Nephron progenitor cell (in vitro differentiated cells): ENCODE measurements at places on chromosomes 12 and 14.

DNA sequence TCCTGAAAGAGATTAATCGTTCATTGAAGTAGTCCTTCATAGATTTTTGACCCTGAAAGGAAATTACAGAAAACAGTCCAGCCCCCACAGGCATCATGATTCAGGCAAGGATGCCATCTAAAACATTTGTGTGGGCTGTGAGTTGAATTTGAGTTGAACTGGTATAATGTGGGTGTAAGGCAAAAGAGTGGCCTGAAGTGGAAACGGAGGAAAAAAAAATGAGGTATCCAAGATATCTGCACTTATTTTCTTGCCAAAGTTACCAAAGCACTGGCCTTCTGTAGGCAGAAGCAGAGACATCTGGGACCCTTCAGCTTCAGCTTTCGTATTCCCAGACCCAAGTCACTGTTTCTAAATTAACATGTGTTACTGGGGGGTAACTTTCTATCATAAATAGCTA, 105.1 kb upstream of the DIO2 start:
- H3K4me3 ChIP-seq: no peak overlapping the region
- H3K27ac ChIP-seq: peak overlapping the region; percentile 17
- peaks cover 18% of the 10 kb centered on the region for H3K4me1 ChIP-seq
- H3K27me3 ChIP-seq: no peaks in the 10 kb centered on the region
- DNase-seq: no peak

DNA sequence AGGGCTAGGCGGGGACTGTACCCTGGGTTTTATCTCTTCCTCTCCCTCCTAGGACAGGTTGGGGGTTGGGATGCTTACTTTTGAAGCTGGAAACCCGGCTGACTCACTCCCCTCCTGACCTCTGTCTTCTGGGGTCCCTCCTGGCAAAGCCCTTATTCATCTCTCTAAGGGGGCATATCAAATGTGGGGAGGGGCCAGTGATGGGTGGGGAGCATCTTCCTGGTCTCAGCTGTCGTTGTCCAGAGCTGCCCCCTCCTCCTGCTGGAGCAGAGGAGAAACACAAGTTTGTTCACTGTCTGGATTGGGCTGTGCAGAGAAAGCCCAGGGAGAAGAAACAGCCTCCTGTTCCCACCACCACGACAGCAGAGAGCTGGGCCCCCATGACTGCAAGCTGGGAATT, 85.8 kb downstream of the TNFAIP2 start:
- no peak overlapping the region for H3K27ac ChIP-seq
- peaks cover 20% of the 10 kb centered on the region for H3K4me1 ChIP-seq
- peaks cover 8% of the 10 kb centered on the region for H3K36me3 ChIP-seq
- DNase-seq: no peak
- peak overlapping the region; percentile 75 for H3K4me3 ChIP-seq
- H3K27me3 ChIP-seq: peaks cover 73% of the 10 kb centered on the region

- peaks cover 5% of the 10 kb centered on the region for H3K27me3 ChIP-seq
- peak within 1 kb of the TSS; percentile 97 for H3K4me3 ChIP-seq
- peaks cover 30% of the 10 kb centered on the region for H3K36me3 ChIP-seq
- DNase-seq: peak; percentile 75
- H3K4me1 ChIP-seq: peaks cover 30% of the 10 kb centered on the region
Measured at GRCh38 chr12:132761032-132761920, at the start of gene ANKLE2. ANKLE2 (minus strand) TSS chr12:132761832; CDS start chr12:132761798, 34 bp downstream.

GRCh38 chr12:99444859-99445316, 202.7 kb upstream of the GARIN6 start:
- no peak for DNase-seq
- H3K27ac ChIP-seq: no peak overlapping the region
- H3K4me3 ChIP-seq: no peak overlapping the region
- no peaks in the 10 kb centered on the region for H3K36me3 ChIP-seq
- H3K27me3 ChIP-seq: no peaks in the 10 kb centered on the region
